ENCODE measurements at places on chromosomes 2 and 18.

GRCh38 chr2:221791844-221792243, 219.7 kb upstream of the EPHA4 start:
- DNase-seq, result no peak

DNA sequence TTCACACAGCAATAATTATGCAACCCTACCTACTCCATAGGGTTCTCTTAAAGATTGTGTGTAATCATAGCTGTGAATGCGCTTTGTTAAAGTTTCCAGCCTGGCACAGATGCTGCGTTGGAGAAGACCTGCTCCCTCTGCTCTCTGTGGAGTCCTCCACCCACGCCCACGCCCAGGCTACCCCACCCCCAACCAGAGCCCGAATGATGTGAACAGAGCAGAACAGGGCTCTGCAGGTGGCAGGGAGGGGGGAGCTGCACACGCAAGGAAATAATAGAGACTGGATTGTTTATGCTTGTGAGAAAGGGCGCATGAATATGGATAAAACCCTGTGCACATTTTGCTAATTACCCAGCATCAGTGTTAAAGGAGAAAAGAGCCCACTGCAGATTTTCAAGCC, 447.5 kb downstream of the BCL11A start:
- DNase-seq, result no peak

- no peak for DNase-seq
These were observed 677.7 kb downstream of the DCDC2C start for GRCh38 chr2:4381049-4381448.

GRCh38 chr2:185484602-185485001, 254.0 kb upstream of the FSIP2 start:
- DNase-seq, result no peak

GRCh38 chr18:23135550-23136325, 453 bp downstream of the CABLES1 start:
- DNase-seq, result peak; percentile 7

DNA sequence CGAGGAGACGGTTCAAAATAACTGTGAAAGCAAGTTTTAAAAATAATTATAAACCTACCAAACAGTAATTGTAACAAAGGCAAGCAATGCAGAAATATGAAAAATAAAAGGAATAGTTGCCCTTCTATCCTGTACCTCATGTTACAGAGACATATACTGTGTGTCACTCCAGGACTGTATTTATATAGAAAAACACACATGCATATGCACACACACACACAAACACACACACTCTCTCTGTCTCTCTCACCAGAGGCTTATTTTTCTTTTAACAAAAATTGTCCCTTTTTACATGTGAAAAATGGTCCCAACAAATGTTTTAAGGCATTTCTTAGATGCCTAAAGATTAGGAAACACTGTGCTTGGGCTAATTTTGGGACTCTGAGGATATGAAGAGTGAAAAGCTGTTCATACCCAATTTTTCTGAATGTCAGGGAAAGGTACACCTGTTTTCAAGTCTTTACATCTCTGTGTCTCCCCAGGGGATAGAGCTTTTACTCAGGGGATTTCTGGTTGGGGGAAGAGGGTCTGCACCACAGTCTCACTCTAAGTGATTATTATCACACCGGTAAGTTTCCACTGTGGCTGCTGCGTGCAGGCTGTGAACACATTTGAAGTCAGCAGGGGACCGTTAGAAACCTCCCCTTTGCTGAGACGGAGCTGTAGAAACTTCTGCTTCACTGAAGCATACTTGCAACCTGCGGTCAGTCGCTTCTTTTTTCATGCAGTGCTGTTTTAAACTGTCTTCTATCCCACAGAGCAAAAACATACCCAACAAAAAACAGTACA, 51.4 kb upstream of the SPAG16 start:
- DNase-seq, result no peak

DNA sequence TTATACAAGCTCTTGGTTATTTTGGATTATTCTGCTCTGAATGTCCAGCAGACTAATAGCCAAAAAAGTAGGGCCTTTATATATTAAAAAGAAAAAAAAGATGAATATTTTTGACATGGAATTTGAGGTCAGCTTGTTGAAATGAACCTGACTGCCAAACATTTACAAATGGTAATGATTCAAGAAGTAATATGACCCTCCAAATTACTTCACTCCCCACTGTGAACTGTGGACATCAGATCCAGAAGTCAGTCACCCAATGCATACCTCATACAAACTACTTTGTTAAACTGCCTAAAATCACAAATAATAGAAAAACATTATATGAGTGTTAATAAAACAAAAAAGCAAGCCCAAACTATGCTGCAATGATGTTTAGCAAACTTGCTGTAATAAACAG, 10.0 kb downstream of the EPG5 start:
- DNase-seq, result no peak

GRCh38 chr2:190972846-190973245, 41.1 kb downstream of the STAT1 start:
- DNase-seq, result no peak

- DNase-seq, result no peak
These were observed 22.7 kb upstream of the ACMSD start for GRCh38 chr2:134815741-134816140.

DNA sequence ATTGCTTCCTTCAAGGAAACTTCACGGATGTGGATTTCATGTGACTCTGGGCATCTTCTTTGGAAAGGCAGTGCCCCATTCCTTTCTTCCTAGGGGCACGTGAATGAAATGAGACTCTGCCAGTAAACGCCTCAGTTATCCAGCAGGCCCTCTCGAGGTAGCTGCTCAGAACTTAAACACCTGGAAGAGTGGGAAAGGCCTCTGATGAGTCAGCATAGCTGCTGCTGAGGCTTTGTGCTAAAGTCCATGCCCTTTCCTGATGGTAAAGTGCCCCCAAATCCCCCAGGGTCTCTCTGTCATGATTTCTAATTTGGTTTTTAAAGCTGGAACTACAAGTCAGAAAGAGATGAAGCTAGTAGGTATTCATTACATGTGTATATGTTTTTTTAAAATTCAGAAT, 3.8 kb downstream of the SLC1A4 start:
- no peak for DNase-seq

DNA sequence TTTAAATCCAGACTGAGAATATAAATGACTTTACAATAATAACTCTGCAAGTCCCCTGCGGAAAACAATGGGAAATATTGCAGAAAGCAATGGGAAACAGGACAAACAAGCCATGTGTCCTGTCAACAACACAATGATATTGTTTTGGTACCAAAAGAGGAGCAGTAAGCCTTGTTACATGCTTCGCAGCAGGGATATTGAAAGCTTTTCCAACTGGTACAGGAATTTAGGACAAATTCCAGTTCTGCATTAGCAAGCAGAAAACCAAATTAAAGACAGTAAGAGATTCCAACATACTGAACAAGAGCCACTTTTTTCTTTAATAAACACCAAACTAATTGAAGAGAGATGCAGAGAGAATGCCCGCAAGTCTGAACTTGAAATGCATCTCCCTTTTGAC, 30.0 kb downstream of the FRZB start:
- no peak for DNase-seq

DNA sequence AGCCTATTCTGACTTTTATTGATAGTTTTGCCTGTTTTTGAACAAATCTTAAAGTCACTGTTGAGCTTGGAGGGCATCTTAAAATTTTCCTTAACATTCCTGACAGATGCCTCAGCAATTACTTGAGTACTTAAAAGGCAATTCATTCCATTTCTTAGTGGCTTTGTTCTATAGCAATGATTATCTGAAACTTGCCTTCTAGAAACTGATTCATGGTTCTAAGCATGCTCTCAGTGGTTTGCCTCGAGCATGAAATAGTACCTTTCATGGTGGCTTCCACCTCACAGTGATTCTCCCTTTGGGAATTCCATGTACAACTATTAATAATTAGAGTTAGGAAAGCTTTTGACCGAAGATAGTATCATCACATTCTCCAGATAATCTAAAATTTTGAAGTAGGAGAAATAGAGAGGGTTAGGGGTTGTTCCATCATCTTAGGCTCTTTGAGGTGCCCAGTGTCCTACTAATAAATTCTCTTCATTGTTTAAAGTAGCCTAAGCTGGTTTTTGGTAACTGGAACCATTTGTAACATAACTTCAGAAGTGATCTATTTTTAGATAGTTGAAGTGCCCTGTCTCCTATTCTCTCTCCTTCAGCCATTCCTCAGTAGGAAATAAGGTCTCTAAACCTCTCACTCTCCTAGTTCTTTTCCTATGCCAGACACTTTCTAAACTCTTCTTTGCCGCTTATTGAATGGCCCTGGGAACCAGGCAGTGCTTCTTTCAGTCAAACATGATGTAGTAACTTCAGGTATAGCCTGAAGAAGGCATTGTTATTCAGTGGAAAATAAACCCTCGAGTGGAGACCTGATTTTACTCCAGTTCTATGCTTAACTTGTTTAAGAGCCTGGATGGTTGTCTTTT, 156.1 kb downstream of the HAUS1 start:
- DNase-seq, result no peak

DNA sequence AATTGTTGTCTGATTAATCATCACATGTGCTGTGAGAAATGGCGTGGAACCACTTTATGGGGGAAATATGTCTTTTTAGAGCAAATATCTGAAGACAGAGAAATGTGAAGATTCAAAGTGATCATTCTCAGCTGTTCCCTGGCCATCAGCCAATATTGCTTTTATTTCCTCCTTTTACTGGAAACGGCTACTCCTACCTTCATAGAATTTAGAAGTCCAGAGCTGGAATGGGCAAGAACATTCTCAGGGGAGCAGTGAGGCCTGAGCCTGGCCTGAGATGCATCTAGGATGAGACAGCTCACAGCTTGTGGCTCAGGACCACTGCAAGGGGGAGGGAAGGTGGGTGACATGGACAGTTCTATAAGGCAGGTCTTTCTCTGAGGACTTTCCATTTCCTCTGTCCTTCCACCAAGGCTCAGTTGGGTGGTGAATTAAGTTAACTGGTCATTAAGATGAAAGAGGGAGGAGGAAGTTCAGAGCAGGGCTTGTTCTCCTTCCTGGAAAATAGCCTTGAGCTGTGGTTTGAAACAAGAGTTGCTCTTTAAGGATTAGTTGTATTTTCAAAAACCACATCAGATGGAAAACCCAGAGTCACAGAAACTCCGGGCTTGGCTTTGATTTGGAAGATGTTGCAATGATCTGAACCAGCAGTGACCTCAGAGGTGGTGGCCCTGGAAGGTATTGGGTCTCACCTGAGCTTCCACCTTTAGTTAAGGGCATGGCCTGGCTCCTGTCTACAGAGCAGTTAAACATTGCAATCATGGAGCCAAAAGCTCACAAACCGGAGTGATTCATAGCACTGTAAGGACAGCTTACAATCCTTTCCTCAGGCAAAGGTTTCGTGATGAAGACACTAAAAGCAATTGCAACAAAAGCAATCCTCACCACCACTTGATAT, 144.3 kb downstream of the VAPA start:
- DNase-seq, result no peak

DNA sequence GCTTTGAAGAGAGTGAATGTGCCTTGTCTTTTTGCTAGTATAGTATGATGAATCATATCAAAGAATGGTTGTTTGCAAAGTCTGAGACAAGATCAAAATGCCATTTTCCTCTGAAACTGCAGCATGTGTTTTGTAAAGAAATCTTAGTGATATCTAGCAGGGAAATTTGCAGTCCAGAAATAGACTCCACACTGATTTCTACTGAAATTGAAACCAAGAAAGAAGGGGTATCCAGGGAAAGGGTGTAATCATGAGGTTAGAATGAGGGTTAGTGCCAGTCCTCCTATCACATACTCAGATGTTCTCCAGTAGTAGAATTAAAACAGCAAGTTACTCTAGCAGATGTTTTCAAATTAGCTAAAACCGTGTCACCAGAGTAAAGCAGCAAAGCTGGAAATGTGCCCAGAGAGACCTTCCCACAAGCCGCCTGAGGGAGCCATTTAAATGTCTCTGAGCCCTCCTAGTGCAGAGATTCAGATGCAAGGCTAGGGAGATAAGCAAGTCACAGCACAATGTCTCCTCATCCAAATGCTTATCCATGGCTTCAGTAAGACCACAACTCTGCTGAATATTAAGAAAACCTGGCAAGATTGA, 4.9 kb downstream of the DLGAP1 start:
- no peak for DNase-seq

GRCh38 chr2:40085786-40086185, 306.7 kb upstream of the THUMPD2 start:
- DNase-seq, result no peak

GRCh38 chr2:190303647-190304046, 16.0 kb downstream of the HIBCH start:
- no peak for DNase-seq

DNA sequence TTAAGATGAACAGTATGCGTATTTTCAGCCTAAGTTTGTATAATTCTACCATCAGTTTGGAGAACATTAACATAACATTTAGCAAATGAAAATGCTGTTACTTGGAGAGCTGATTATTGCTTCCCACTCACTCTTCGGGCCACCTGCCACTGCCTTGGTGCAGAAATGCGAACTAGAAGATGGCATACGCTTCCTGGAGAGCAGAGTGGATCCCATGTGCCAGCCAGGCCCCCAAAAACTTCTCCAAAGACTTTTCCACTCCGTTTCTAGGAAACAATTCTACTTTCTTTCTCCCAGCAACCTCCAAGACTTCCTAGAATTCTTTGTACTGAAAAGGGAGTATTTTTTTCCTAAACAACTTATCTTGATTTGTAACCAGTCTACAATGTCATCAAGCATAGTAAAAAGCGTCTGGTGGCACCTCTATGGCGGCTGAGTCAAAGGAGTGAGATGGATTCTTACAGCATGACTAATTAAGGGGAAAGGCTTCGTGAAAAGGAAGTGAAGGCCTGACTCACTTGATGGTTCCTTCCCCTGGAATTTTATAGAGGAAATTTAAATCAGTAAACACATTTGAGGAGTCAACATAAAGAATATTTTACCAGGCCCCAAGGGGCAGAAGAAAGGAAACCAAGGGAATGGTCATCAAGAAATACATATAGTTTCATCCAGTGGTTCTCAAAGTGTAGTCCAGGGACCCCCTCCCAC, 36.6 kb downstream of the FEZ2 start:
- DNase-seq, result no peak

DNA sequence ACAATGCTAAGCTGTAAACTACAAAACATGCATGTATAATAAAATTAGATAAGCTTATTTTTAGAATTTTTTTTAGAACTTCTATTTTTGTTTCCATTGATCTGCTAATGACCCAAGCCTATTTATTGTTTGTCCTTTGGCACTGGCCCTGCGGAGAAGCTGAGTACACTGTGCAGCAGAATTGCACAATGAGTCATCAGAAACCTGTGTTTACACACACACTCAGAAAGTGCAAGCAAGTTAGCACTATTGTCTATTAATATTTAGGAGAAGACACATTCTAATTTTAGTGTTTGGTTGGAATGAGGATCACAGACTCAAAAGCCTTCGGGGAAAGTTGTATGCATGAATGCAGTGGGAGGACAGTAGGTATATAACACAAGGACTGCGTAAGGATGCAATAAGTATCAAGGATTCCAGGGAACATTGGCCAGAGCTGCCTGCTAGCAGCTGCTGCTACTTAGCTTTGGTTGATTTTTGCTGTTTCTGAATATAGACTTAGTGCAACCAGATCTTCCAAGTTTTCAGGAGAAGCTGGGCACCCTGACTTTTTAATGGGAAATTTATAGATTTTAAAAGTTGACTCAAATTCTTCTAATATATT, 128.2 kb downstream of the KCNH7 start:
- DNase-seq, result no peak

- DNase-seq, result no peak
These were observed 54.9 kb downstream of the LIPG start for GRCh38 chr18:49616618-49617328.

All from stimulated activated CD4-positive, alpha-beta T cell treated with anti-CD3 and anti-CD28 coated beads, Interleukin-1b, Interleukin-23, amount 100 ng/mL, for 24 hours (primary cell).